Neural crest cell (in vitro differentiated cells): ENCODE measurements at places on chromosomes 12 and 14. TPM values are rescaled to one million over a fixed set of nuclear protein-coding genes. Genes with fewer than 3 reads are reported as not detected.
A peak's percentile ranks its signal among the peaks of the same experiment; 100 is the strongest.

DNA sequence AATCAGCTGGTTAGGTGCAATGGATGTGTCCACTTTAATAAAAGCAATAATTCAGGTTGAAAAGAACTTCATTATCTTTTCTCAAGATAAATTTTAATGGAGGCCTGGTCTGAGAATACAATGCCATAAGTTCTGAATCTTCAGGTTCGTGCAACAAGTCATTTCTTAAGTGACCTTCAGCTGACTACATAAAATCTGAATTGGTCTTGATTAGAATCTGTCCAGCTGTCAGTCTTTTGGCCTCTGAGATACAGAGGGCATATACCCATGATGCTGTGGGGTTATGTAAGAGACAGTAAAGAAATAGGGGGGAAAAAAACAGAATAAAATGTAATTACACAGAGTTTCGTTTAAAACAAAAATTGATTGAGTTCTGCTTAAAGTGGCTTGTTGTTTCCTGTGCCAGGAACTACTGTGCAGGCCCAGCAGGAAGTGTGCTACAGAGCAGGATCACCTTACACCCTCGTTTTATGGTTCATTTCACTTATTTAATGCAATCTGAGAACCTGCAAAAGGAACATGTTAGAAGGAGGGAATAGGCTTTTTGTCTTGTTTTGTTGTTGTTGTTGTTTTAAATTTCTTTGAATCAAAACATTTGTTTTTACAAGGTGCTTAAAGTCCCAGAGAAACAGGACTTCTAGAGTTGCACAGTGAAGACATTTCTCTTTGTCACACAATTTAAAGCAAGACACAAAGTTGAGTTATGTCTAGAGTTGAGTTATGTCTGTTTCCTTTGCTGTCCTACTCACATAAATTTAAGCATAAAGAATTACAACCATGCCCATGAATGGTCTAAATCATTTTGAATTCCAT is 64.2 kb downstream of the LGR5 start:
- no peak for DNase-seq
- peaks cover 19% of the 10 kb centered on the region for H3K4me1 ChIP-seq
- no peak overlapping the region for H3K4me3 ChIP-seq
- no peaks in the 10 kb centered on the region for H3K27me3 ChIP-seq
- peak overlapping the region; percentile 23 for H3K27ac ChIP-seq

LRRC10 gene
- not detected in 2 replicates for total RNA-seq

DNA sequence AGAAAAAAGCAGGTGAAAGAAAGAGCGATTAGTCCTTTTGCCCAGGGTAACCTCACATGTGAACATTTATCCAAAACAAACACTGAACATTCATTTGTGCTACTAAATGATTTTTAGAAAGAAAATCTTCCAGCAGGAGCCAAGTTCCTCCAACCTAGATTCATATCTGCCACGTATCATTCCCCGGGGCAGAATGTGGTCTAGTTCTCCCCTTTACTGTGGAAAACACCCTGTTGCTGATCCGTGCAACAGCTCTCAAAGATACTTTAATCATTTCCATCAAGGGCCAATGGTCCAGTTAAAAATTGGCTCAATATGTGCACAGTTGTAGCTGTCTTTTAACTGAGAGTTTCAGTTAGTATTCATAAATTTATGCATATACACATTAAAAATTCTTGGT is 479.1 kb downstream of the ATP23 start:
- H3K36me3 ChIP-seq: peaks cover 5% of the 10 kb centered on the region
- DNase-seq: no peak
- peaks cover 32% of the 10 kb centered on the region for H3K4me1 ChIP-seq
- H3K4me3 ChIP-seq: no peak overlapping the region

DNA sequence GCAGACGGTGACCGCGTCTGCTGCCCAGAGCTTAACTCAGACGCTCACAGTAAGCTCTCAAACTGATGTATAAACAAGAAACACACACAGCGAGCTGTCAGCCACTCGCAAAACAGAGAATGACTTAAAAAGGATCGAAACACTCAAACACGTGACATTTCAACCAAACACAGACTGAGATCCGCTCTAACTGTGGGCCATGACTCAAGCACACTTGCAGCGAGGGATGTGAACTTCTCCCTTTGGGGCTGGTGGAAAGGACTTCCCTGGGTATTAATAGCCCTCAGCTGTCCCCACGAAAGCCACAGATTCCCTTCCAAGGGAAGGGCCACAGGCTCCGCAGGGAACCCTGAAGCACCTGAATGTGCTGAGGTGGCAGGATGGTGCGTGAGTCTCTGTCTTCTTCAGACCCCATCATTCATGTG is 29.1 kb downstream of the CCDC88C start:
- peaks cover 43% of the 10 kb centered on the region for H3K4me1 ChIP-seq
- no peak overlapping the region for H3K4me3 ChIP-seq
- H3K27ac ChIP-seq: no peak overlapping the region
- H3K36me3 ChIP-seq: no peaks in the 10 kb centered on the region
- no peaks in the 10 kb centered on the region for H3K27me3 ChIP-seq

NEUROD4 gene
- 6.9 and 7.3 TPM in 2 replicates for total RNA-seq

DNA sequence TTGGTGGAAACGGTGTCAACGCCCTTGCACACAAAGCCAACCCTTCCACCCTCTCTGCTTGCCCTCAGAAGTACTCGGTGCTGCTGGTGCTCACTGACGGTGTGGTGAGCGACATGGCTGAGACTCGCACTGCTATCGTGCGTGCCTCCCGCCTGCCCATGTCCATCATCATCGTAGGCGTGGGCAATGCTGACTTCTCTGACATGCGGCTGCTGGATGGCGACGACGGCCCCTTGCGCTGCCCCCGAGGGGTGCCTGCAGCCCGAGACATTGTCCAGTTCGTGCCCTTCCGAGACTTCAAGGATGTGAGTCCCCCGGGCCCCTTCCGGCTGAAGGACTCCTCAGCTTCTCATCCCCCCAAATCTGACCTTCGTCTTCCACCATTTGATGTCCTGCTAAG is 5.7 kb downstream of the CPNE6 start:
- H3K27me3 ChIP-seq: peaks cover 33% of the 10 kb centered on the region
- no peak overlapping the region for H3K4me3 ChIP-seq
- peaks cover 33% of the 10 kb centered on the region for H3K4me1 ChIP-seq
- no peak for DNase-seq
- H3K36me3 ChIP-seq: no peaks in the 10 kb centered on the region

DNA sequence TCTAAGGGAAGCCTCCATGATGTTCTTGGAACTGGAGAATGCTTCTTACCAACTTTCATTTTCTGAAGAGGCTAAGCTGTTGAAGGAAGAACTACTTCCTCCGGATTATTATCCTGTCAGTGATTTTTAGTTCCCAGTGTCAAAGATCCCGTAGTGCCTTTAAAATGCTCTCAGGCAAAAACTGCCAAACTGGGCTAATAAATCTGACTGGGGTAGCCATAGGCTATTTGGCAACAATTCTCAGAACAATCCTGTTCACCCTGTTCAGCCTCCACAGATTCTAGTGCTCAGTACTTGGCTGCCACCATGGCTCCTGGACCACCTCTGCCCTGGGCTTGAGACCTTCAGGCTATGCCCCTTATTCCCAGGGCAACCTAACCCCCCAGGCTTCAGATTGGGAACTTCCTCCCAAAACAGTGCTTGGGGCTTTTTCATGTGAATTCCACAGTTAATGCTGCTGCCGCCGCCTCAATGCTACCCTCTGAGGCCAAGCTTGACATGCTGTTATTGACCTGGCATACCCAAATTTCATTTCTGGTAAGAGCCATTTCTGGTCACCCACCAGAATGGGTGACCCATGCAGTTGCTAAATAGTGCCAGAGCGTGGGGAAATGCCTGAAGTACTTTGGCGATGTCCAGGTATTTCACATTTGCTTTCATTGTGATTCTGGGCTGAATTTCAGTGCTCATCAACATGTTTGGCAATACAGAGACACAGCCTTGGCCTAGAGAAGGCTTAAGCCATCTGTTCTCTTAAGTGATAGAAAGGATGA is 110.0 kb upstream of the ARHGAP5 start:
- DNase-seq: no peak
- H3K27ac ChIP-seq: peak overlapping the region; percentile 47
- no peak overlapping the region for H3K4me3 ChIP-seq
- no peaks in the 10 kb centered on the region for H3K27me3 ChIP-seq
- H3K36me3 ChIP-seq: peaks cover 6% of the 10 kb centered on the region

- no peak overlapping the region for H3K27ac ChIP-seq
- DNase-seq: no peak
- no peak overlapping the region for H3K4me3 ChIP-seq
- no peaks in the 10 kb centered on the region for H3K36me3 ChIP-seq
Observed at GRCh38 chr12:113837528-113838296, 128.4 kb downstream of the RBM19 start.

GRCh38 chr12:107761502-107761904 is 566 bp upstream of the PRDM4 start:
- peak overlapping the region; percentile 91 for H3K4me3 ChIP-seq
- peaks cover 2% of the 10 kb centered on the region for H3K36me3 ChIP-seq
- H3K4me1 ChIP-seq: peaks cover 28% of the 10 kb centered on the region
- H3K27me3 ChIP-seq: peaks cover 35% of the 10 kb centered on the region
- peak overlapping the region; percentile 62 for H3K27ac ChIP-seq
- no peak for DNase-seq

DNA sequence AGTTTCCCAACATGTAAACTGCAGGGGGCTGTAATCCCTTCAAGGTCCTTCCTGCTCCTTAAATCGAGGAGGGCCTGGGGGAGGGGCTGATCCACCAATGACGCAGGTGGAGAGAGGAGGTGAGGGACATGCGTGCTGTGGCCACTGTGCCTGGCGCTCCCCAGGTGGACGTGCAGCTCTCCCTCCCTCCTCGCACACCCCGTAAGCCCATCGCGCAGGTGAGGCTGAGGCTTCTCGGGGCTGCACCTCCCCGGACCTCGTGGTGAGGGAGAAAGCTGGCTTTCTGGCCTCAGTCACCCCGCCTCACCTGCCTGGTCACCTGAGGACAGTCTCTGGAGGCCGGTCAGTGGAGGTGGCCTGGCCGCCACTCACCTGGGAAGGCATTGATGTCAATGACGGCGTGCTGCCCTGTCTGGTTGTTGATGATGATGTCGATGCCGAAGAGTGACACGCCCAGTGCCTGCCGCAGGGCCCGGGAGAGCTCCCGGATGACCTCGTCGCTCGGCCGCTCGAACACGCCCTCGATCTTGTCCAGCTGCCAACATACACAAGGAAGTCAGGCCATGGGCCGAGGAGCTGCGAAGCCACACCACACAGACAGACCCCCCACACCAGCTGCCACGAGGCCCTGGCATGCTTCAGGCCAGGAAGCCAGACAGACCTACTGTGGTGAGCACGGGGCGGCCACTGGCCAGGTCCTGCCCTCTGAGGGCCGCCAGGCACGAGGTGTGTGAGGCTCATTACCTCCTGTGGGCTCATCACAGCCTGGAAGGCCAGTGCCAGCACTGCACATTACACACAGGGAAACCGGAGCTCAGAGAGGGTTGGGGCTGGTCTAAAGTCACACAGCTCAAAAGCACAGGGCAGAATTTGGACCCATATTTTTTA is 23.3 kb downstream of the CHGA start:
- no peak overlapping the region for H3K27ac ChIP-seq
- H3K4me3 ChIP-seq: no peak overlapping the region
- no peaks in the 10 kb centered on the region for H3K4me1 ChIP-seq
- H3K36me3 ChIP-seq: no peaks in the 10 kb centered on the region
- no peaks in the 10 kb centered on the region for H3K27me3 ChIP-seq
- DNase-seq: no peak

DNA sequence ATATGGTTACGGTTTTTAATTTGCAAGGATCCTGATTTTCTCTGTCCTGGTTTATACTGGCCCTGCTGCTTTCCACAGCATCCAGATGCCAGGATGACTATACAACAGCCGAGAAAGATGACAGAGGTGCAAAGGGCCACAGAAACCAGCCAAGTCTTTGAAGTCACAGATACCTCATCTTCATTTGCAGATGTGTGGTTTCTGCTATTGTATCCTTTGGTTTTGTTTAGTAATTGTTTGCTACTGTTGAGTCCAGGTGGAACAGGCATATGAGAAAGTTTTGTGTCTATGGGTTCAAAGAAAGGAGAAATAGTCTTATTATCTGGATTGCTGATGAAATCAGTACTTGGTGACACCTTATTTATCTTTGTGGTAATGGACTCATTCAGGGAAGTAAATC is 17.3 kb upstream of the KLHL42 start:
- no peak overlapping the region for H3K27ac ChIP-seq
- H3K36me3 ChIP-seq: no peaks in the 10 kb centered on the region
- no peaks in the 10 kb centered on the region for H3K27me3 ChIP-seq
- no peak for DNase-seq
- H3K4me1 ChIP-seq: no peaks in the 10 kb centered on the region
- H3K4me3 ChIP-seq: no peak overlapping the region

DNA sequence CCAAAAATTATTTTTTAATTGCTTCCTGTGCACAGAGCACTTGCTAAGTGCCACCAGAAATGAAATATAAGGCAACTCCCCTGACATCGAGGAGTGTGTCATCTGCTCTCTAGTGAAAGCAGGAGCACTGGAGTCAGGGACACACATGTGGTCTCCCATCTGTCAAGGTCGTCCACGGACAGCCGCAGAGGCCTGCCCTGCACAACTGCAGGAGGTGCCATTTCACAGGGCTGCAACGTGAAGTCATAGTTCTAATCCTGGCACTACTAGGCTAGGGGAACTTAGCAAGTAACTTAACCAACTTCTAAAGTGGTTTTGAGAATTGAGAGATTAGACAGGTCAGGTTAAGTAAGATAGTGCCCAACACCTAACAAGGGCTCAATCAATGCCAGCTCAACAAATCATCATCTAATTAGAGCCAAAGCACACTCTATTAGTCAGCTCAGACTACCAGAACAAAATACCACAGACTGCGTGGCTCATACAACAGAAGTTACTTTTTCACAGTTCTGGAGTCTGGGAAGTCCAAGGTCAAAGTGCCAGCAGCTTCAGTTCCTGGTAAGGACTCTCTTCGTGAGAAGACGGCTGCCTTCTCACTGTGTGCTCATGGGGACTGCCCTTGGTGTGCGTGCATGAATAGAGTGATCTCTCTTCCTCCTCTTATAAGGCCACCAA is 30.7 kb downstream of the FOXN3 start:
- H3K27me3 ChIP-seq: no peaks in the 10 kb centered on the region
- peaks cover 7% of the 10 kb centered on the region for H3K36me3 ChIP-seq
- no peak overlapping the region for H3K27ac ChIP-seq
- H3K4me1 ChIP-seq: peaks cover 36% of the 10 kb centered on the region
- no peak overlapping the region for H3K4me3 ChIP-seq

DNA sequence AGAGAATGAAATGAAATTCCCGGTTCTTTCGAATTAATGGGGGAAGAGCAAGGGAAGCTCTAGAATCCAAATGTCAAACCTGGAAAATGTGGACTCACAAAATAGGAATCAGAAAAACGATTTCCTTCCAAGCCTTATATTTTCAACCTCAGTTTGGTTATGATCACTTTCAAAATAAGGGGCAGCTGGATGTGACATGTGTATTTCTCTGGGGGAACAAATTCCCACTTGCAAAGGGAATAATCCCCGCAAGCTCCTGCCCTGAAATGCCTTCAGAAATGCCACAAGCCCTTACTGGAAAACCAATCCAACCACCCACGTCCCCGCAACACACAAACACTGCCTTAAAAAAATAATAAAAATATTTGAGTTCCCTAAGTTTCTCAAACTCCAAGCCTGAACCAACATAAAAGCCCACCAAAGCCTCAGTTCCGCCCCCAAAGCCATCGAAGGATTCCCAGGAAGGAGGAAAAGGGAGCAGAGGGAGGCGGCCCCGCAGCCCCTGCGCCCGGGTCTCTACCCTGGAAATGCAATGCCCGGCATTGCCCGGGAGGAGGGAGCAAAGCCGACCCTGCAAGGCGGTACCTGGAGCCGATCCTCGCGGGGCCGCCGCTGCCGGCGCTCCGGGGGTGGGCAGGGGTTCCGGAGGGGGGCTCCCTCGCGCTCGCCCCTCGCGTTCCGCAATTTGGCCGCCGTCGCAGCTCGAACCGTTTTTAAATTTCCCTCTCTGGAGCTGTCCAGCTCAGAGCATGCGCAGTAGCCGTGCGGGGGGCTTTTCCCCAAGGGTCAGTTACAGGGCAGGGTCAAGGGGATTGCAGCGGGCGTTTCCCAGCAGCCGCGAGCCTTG is at the start of gene FOXN4:
TSS of gene FOXN4 (minus strand) at position 751 of the 847 bp plus-strand sequence. CDS start 963 bp downstream, outside the sequence.
- peaks cover 95% of the 10 kb centered on the region for H3K27me3 ChIP-seq
- no peaks in the 10 kb centered on the region for H3K36me3 ChIP-seq
- H3K4me3 ChIP-seq: peak within 1 kb of the TSS; percentile 93
- no peak within 1 kb of the TSS for H3K27ac ChIP-seq
- DNase-seq: peak; percentile 45
